ENCODE measurements at places on chromosomes 7 and 10.

- no peak for DNase-seq
Measured at GRCh38 chr10:11167233-11167966, 149.7 kb downstream of the CELF2 start.

DNA sequence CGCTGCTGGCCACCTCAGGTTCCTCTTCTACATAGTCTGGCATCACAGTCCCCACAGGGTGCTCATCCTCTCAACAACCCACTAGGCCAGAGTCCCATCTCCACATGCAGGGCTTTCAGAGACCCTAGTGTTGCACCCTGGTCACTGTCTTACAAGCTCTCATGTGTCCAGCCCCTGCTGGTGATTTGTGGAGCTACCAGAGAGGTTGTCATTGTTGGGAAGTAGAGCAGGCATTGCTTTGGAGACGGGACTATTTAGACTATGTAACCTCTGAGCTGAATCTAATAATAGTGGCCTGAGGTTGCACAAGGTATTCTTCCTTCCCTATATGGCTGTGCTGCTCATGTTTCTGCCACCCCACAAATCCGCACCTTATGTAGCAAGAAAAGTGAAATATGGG, 135.3 kb upstream of the VWC2 start:
- no peak for DNase-seq

DNA sequence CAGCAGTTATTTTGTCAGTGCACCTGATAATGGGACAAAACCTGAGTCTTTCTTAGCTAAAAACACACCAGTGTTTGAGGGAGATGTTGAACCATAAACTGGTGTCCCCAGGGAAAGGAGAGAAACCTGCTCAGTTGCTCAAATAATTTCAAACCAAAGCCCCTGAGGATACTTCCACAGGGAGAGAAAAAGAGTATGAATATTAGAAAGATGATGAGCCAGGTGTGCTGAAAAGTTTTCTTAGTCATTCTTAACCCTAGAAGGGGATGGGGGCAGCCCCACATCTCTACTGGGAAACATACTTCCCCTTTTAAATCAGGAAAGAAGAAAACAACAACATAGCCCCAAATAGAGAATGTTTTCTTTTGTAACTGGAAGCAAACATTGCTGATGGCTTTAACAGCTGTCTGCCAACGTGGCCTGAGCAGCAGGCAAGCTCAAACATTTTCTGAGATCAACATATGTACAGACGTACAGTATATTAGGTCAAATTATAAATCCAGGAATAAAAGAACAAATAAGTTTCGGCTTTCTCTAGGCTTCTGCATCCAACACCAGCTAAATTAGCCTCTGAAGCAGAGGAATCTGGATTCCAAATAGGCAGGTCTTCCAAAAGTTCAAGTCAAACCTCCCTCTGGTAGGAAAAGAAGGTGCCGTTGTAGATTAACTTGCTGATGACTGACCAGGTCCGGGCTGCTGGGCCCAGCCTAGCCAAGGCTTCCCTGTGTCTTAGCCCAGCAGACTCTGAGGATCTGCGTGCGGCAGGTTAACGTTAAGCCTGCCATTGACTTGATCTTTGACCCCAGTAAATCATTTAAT, 30.5 kb upstream of the FBXW4 start:
- DNase-seq, result no peak

- no peak for DNase-seq
Measured at GRCh38 chr10:9613338-9614075, 1404.2 kb upstream of the CELF2 start.

DNA sequence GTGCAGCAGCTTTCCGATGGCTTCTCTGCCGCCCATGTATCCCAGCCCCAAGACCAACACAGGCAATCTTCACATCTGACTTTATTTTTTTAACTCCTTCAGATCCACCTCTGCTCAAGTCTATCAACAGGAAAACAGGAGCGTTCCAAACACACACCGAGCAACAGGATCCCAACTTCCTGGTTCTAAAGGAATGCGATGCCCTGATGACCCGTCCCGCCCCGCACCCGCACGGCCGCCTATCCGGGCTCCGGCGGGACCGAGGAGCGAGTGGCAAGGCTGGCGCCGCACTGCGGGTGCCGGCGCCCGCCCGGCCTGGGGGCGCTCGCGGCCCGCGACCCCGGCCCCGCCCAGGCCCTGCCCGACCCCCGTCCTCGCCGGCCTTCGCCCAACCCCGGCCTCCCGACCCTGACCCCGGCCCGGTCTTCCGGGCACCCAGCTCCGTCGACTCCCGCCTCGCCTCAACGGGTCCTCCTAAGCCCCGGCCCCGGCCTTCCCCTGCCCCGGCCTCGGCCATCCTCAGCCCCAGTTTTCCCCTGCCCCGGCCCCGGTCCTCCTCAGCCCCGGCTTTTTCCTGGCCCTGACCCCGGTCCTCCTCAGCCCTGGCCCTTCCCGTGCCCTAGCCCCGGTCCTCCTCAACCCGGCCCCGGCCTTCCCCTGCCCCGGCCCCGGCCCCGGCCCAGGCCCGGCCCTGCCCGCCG, 730 bp downstream of the LARP4B start:
- DNase-seq, result no peak

DNA sequence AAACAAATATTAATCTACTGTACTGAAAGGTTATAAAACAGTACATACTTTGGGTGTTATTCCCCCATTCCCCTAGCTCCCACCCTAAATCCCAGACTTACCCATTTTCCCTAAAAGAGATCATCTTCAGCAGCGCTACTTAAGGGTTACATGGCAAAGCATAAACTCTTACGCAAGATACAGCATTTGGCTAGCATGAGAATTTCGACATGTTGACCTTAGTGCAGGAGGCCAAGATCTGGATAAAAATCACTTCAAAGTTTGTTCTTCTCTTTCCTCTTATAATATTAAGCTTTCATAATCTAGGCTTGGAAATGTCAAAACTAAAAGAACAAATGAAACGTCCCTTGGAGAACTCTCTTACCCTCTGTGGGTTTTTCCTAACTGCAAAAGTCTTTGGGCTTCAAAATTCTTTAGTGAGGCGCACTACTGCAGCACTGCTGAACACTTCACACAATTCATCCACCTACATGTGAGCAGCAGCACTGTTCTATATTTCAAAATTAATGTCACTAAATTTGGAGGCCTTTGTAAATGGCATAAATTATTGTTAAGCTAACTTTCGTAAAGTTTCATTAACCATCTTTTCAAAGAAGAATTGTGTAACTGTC, 59.5 kb upstream of the PDLIM1 start:
- no peak for DNase-seq

DNA sequence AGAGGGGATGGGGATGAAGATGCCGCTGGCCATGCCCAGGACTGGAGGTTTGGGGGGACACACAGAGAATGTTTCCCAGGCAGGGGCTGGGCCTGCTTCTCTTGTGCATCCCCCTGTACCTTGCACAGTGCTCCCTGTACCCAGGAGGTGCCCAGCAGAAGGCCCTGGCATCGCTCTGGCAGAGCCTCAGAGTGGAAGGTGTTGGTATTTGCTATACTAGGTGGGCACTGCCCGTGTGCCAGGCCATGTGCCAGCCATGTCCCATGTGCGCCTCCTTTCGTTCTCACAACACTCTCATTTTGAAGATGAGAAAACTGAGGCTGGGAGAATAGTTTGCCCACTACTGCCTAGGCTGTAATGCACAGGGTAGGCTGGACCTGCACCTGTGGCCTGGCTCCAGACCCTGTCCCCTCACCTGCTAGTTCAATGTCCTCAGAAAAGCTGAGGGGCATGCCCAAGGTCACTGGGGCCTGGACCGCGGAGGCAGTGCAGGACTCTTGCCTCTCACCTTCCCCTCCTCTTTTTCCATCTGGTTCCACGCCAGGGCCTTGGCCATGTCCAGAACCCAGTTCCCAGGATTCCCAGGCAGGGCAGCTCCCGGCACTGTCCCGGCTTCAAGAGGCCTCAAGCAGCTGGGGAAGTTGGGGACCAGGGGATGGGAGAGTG, 64.7 kb downstream of the GOLGA7B start:
- DNase-seq, result no peak

GRCh38 chr10:132876993-132877431, 65.4 kb downstream of the CFAP46 start:
- no peak for DNase-seq

DNA sequence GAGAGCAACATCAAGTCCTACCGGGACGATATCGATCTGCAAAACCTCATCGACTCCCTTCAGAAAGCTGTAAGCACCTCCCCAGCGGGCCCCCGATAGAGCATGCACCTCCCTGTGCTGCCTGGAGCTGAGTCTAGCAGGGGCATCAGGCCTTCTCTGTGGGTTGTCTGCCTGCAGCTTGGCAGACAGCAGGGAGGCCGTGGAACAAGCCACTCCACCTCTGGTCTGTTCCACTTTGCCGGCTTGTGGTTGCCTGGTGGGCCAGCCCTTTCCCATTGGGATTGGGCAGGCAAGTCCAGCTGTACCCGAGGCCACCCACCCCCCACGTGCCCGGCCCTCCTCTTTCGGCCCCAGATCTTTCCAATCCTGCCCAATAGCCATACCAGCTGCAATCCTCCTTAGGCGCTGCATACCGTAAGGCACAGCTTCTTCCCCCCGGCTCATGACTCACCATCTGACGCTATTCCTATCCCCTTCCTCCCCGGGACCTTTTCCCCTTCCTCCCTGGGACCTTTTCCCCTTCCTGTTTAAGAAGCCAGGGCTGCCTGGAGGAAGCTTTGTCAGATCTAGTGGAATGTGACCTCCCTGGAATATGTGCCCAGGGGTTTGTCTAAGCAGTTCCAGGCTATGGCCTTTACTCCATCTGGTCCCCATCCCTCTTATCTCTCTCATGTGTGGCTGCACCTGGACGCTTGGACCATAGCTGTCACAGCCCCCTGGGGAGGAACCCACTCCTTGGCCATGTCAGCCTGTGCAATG, 28.1 kb upstream of the SH2D4B start:
- no peak for DNase-seq

DNA sequence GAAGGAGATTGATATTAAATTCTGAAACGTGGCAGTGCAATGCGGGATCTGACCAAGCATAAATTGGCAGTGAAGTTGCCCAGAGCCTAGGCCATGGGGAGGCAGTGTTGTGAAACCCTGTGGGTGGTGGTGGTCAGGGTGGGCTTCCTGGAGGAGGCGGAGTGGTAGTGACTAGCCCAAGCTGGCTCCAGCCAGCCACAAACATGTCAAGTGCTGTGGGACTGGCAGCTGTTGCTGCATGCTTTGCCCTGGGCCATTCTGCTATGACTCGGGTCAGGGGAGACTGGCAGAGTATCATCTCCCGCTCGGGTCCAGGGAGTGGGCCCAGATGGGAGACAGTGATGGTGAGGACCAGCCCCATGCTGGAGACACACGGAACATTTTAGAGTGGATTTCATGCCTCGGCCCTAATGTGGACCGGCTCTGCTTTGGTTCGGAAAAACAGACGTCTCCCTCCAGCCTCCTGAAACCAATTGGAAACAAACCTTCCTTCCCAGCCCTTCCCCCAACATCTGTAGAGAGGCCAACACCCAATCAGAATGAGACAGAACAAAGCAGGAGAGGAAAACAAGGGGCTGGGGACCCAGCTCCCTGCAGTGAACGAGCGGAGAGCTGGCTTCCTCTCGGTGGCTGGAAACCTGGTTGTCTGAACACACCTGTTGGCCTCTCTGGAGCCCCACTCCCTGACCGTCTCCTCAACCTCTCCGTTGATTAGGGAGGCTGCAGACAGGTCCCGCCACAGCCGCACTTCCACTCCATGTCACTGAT, 58.2 kb downstream of the TMEM270 start:
- DNase-seq, result no peak

DNA sequence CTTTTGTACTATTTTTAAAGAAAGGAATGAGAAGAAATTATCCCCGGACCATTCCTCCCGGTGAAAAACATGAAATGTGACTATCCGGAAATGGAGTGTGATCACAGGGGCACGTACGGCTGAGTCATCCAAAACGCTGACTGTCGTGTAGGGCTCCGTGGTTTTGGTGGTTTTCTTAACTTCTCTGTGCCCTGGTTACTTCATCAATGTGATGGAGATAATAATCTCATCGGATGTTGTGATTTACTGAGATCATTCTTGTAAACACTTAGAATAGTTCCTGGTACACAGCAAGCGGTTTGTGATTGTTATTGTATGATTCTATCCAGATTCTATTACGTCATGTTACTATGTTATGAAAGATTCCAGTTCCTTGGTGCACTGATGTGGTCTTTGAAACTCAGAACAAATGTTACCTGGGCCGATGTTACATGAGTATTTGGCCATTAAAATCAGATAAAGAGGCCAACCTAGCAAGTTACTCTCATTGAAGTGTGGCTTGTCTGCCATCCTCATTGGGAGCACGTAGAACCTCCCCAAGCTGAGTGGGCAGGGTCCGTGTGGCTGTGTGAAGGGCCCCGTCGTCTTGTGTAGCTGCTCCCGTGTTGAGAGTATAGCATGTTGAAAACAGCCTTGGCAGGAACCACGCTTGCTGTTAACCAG, 99.5 kb downstream of the CAMK1D start:
- no peak for DNase-seq

DNA sequence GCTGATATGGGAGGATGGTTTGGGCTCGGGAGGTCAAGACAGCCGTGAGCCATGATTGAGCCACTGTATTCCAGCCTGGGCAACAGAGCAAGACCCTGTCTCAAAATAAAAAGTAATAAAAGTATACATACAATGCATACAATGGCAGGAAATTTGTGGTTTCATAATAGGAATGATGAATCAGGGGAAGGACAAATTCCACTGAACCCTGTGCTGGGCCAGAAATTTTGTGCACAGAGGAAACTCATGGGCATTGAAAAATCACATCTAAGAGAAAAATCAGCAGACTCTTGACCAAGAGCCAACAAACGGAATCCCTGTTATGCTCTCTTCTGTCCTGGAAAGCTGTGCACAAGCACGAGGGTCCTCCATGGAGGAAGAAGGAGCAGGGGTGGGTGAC, 35.1 kb downstream of the SEM1 start:
- no peak for DNase-seq

GRCh38 chr10:27723436-27723835, 22.2 kb downstream of the MKX start:
- no peak for DNase-seq

GRCh38 chr10:60914690-60915141, 29.3 kb downstream of the RHOBTB1 start:
- DNase-seq, result no peak

DNA sequence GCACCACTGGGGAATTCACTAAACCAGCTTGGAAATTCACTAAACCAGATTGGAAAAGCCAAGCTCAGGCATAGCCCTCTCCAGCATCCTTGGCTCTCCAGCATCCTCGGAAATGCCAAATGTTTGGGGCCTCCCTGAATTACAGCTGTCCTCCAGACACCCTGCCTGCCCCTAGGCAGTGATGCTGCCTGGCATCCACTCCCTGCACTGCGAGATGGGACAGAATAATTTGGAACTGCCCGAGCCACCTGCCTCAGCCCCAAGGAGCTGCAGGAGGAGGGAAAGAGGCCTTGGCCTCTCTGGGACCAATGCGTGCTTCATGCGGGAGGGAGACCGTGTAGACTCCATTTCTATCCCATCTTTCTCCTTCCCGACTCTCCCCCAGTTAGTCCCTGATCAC, 64.3 kb downstream of the INSIG1 start:
- DNase-seq, result no peak

All from esophagus squamous epithelium (tissue), 5 donors.